ENCODE measurements at places on chromosomes 6 and 20.

DNA sequence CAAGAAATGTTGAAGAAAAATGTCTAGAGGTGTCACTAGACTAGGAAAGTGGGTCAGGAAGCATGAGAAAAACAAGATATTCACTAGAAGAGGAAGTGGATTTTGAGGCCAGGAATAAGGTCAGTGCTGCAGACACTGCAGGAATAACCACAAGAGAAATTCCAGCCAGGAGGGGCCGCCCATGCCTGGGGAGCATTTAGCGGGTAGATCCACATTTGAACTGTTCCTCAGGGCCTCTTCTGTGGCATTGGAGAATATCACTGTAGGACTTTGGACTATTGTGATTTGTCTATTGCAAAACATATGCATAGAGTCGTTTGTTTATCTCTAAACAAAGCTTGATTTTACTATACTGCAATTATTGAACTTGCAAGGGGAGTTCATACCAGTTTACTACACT, 49.6 kb upstream of the CCDC28A start:
- DNase-seq: no peak

DNA sequence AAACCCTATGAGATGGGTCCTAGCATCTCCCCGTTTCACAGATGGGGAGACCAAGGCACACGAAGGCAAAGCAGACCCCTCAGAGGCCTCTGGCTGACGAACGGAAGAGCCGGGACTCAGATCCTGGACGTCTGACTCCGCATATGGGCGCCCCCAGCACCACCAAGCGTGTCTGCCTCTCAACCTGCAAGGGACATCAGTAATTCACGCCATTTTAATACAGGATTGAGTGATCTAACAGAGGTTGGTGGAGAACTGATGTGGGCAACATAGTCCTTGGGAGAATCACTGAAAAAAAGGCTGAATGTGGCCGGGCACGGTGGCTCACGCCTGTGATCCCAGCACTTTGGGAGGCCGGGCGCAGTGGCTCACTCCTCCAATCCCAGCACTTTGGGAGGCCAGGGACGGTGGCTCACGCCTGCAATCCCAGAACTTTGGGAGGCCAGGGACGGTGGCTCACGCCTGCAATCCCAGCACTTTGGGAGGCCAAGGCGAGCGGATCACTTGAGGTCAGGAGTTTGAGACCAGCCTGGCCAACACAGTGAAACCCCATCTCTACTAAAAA, 206.6 kb downstream of the DLL1 start:
- DNase-seq: no peak

GRCh38 chr6:8277769-8278168, 157.6 kb downstream of the SLC35B3 start:
- no peak for DNase-seq

- DNase-seq: no peak
Measured at GRCh38 chr20:36493801-36494114, 47.6 kb upstream of the MYL9 start.

DNA sequence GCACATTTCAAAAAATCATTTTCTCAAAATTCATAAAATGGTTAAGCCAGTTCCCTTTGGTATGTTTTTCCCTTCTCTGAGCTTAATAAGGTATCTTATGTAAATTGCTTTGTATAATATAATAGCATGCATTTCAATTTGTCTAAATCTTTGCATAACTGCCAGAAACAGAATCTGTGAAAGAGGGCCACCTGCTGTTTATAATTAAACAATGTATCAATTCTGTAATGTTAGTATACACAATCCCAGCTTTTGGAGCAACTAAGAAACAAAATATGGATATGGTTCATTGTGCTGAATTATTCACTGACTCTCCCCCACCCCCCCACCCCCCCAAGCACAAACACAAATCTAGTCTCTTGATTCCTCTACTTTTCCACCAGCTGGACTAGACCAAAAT, 54.8 kb downstream of the GPX5 start:
- no peak for DNase-seq

DNA sequence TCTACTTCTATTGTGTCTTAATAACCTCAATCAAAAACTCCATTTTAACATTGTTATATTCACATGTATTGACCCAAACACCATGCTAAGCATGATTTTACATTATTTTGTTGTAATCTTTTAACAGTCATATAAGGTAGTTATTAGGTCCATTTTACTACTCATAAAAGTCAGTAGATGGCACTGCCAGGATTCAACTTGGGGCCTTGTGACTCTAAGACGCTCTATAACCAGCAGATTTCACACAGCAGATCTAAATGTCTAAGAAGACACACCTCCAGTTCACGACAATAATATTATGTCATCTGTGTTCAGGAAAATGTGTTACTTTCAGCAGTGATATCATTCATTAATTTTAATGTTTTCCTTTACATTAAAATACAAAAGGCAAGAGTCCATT, 88.0 kb downstream of the FRK start:
- DNase-seq: no peak

DNA sequence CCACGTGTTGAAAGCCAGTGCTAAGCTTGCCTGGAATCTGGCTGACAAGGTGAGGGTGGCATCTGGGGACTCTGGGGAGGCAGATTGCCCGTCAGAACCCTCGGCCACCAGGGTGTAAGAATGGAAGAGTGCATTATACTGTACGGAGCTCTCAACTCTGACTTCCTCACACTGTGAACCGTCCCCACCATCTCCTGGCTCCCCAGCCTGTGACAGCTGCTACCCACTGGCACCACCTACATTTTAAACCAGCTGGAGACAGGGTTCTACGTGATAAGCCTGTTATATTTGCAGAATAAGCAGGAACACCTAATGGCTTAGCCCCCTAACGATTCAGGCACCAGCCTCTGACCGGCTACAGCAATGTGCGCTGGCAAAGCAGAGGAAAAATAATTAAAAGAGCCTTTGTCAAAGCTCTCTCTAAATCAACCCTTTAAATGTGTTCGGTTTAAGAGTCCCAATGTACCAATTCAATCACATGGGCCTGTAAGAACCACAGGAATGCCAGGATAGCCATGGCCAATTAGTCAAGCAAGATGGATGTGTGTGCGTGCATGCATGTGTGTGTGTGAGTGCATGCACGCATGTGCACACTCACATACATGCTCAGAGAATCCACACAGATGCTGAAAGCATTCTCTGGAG, 89.1 kb upstream of the TAB2 start:
- DNase-seq: no peak

- DNase-seq: no peak
Measured at GRCh38 chr6:122657601-122658000, 47.4 kb downstream of the PKIB start.

DNA sequence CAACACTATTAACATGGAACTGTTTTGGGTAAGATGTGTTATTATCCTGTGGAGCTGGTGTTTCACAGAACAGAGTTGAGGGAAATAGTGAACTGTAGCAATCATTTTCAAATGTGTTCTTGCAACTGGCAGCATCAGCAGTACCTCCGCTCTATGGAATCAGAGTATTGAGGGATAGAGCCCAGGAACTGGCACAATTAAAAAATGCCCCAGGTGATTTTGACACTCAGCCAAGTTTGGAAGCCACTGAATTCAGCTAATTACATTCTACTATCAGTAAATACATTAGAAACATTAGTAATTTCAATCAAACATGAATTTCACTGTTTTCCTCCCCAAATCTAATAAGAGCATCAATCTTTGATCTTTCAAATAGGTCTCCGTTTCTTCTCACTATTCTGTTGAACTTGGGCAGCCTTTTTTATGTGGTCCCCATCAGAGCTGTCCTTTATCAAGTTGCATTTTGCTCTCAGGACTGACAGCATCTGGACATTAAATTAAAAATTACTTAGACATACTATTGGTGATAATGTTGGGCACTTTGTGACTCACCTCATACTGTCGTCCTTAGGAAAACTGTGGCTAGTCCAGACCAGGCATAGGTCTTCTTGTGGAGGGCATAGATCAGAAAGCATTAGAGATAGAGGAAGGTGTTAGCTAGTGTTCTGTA, 251.5 kb downstream of the DHX35 start:
- no peak for DNase-seq

DNA sequence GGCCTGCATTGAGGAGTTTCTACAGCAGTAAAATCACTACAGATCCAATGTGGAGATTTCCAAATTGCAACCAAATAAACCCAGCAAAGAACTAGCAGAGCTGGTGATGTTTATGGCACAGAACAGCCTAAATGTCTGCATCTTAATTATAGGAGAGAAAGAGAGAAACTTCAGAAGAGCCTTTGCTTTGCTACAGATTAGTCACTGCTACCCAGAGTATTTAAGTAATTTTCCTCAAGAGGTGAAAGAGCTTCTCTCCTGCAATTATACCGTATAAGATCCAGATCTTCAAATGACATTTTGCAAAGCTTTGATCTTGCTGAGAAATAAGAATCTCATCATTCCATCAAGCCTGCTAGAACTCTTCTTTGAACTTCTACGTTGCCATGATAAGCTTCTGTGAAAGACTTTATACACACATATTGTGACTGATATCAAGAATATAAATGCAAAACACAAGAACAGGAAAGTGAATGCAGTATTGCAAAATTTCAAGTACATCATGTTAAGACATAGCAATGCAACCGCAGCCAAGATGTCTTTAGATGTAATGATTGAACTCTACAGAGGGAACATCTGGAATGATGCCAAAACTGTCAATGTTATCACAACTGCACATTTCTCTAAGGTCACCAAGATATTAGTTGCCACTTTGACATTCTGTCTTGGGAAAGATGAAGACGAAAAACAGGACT, 48.0 kb downstream of the MKKS start:
- no peak for DNase-seq

DNA sequence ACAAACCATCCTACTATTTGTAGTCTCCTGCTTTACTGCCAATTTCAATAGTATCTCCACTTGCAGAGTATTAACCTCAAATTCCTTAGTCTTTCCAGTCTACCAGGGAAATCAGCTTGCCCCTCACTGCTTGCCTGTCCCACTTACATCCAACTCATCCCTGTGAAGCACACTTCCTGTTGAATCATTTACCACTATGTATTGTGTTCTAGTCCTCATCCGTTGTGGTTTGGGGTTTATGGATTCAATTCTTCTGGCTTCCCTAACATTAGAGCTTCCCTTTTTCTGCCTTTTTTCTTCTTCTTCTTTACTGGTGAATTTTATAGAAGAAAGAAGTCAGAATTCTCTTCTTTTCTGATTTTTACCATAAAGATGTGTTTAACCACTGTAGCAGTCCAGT, 5.1 kb upstream of the TXLNB start:
- DNase-seq: no peak

DNA sequence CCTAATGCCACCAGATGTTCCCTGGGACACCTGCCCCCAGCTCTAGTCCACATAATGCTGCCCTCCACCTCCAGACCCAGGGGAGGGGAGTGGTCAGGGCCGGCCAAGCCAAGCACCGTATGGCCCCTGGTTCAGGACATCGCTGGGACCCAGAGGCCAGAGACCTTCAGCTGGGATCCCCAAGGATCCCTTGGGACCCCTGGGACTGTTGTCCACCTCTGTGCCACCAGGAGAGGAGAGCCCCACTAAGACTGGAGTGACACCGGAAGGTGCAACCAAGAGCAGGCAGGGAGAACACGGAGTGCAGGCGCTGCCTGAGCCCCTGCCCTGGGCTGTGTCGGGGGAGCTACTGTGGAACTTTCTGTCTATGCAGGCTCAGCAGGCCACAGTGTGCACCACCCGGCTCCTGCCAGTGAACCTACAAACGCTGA, 43.6 kb downstream of the CTCFL start:
- no peak for DNase-seq

DNA sequence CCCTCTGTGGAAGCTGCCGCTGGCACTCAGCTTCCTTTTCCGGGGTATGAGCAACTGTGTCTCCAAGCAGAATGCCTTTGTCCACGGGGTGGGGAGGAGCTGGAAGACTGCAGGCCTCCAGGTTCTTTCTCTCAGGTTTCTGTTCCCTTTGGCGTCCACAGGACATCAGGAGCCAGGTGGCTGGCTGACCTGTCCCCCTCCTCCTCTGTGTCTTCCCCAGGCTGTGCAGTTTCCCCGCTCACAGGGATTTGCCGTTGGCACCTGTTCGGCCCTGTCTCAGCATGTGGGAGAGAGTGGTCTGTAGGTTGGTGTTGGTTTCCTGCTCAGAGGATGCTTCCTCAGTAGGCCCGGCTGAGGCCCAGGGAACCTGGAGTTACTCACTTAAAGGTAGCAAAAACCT, 43.5 kb downstream of the CDS2 start:
- DNase-seq: no peak

DNA sequence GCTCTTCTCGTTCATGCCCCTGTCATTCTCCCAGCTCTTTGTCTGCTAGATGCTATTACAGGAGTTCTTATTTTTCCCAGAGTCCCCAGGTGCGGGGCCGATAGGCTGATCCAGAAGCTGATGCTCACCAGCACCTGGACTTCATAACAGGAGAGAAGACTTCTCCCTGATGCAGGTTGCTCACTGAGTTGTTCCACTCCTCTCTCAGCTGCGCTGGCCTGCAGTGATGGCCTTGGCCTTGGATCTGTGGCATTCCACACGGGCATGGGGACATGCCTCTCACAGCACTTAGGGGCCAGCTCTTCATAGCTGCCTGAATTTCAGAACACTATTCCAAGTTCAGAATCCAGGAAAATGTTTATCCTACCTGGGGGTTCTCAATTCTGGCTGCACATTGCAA, 7.1 kb upstream of the TXNDC5 start:
- no peak for DNase-seq

DNA sequence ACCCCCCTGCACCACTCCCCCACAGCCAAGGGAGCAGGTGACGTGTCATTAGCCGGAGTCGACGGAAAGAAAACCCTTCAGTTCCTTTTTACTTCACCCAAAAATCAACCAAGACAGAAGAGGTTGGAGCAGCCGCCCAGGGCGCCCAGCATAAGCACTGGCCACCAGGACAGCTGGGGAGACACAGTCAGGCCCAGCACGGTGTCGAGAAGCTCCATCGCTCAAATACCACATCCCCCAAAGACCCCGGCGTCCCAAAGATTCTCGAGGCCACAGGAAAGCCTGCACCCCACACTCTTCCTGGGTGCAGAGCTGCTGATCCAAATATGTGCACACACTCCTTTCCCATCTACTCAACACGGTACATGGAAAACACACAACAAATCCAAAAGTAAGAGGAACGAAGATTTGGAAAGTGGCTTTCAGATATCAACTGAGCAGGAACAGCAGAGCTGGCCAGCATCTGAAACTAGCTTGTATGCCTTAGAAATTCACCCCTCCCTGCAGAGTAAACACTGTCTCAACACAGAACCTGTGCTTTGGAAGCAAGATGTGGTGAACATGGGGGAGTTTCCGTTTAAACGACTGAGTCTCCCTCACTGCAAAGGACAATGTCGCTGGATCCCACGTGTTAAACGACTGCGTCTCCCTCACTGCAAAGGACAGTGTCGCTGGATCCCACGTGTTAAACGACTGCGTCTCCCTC, 54.6 kb downstream of the DLL1 start:
- DNase-seq: no peak

GRCh38 chr20:37584238-37584807, 56.6 kb upstream of the BLCAP start:
- no peak for DNase-seq

GRCh38 chr6:169839029-169839481, 87.6 kb downstream of the ERMARD start:
- DNase-seq: no peak

- no peak for DNase-seq
Measured at GRCh38 chr20:24979036-24979960, 13.3 kb downstream of the APMAP start.
